ENCODE measurements at places on chromosomes 7 and 10.

DNA sequence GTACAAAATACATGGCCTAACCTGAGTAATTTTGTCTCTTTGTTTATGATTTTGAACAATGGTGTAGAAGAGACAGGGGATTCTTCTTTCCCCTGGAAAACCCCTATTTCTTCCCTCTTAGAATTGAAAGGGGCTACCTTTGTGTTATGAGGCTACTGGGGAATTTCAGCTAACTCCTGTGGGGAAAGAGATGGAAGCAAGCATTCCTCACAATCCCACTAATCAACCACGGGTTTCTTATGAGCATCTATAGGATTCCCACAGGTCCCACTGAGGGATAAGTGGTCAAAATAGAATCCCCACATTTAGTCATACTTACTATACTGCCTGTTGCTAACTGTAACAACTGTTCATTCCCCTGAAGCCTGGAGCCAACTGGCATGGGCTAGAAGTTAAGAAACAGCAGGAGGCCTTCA is 32.2 kb upstream of the ITGB8 start:
- DNase-seq: no peak

DNA sequence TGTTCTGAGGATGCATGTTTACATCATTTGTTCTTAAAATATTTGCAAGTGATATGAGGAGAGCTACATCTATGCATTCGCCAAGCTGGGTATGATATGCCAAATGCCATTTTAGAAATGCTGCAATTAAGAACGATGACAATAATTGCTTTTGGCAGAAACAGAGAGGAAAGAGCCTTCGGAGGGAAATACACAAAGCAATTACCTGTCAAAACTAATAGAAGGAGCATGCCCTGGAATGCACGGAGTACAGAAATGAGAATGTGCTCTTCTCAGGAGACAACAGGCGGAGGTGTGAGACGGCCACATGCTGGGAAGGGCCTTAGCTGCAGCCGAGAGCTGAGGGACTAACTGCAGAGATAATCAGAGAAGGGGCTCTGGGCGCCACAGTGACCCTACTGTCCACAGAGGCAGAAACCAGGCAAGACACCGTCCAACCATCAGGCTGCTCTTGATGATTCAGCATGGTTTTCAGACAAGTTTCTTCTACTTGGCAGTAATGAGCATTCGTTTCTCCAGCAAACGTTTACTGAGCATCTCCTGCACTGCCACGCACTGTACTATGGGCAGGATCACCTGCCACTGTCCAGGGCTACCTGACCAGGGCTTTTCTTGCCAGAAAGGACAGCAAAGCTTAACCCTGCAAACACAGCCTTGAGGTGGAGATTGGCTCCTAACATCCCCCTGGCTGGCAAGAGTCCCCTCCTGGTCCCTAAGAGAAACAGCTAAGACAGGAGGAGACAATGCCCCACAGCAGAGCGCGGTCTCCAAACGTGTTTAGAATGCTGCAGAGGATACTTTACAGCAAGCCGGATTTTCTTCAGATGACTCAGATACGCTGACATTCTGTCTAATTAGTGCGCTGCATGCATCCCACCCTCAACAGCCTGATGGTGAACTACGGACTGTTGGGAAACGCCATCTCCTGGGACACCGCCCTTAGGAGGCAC is 18.1 kb downstream of the VIPR2 start:
- no peak for DNase-seq

DNA sequence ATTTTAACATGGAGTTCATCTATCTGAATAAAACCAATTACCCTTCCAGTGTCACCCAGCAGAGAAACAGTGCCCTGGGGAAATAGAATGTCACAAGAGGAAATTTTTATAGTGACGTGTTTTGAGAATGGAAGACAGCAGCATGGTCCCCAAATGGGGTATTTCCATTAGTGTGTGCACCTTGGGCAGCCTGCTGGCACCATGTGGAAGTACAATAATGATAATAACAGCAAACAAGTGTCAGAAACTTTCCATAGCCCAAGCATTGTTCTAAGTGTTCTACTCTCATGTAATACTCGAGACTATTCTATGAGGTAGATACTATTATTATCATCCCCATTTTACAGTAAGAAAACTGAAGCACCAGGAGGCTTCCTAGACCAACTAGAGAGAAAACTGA is 2.2 kb upstream of the PDE1C start:
- no peak for DNase-seq

DNA sequence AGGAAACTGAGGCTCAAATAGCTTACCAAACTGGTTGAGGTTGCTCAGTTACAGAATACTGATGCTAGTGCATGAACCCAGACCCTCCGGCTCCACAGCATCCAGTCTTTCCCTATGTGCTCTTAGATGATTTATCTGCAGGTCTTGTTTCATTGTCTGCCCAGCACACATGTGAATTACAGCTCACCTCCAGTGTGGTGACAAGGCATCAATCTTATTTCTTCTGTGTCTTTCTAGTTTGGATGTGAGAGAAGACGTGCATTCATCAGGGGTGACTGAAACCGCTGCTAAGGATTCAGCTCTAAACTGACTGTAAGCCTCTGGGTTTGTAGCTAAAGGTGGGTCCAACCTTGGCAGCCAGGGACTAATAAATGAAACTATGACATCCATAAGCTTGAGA is 123.8 kb downstream of the SH2D4B start:
- DNase-seq: no peak

GRCh38 chr7:74033372-74034311 is 5.7 kb downstream of the ELN start:
- DNase-seq: no peak

DNA sequence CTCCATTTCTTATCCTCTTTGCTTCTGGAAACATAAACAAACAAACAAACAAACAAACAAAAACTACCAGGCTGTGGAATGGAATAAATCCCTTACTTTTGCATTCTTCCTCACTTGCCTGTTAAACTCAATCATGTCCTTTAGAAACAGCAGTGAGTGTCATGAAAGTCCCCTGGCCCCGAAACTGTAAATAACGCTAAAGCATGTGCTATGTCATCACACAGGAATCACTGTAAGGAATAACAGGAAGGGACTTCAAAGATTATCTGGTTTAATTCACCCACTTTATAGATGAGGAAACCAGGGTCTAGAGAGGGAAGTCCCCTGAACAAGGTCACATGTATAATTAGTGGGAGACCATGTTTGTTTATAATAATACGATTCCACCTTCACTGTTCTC is 159.4 kb upstream of the MEOX2 start:
- no peak for DNase-seq

- DNase-seq: no peak
Observed at GRCh38 chr10:31669357-31669756, 259.3 kb downstream of the ARHGAP12 start.

DNA sequence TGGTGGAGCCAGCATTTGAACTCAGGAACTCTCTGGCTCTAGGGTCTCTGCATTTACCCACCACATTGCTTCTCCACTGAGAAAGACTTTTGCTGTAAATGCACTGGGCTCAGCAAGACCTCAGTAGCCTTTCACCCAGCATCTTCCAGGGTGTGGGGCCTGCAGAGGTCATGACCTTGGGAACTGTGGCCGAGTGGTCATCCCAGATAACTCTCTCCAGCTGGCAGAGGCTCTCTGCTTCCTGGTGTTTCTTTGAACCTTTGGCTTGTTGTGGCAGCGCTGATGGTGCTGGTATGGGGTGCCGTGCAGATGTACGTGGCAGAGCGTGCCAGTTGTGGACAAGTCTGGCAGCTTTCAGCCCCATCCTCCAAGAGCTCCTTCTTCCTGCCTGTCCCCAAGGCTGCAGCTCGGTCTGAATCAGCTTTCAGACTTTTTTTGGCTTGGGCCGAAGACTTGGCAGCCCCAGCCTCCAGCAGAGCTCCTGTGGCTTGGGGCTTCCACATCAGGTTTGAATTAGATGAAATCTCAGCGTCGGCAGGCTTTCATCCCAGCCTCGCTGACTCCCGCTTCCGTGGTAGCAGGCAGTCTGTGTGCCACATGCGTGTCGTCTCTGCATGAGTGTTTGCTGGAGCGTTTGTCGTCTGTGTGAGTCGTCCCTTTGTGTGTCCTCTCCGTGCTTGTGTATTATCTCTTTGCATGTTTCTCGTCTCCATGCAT is 21.5 kb downstream of the ADAMTS14 start:
- DNase-seq: no peak

DNA sequence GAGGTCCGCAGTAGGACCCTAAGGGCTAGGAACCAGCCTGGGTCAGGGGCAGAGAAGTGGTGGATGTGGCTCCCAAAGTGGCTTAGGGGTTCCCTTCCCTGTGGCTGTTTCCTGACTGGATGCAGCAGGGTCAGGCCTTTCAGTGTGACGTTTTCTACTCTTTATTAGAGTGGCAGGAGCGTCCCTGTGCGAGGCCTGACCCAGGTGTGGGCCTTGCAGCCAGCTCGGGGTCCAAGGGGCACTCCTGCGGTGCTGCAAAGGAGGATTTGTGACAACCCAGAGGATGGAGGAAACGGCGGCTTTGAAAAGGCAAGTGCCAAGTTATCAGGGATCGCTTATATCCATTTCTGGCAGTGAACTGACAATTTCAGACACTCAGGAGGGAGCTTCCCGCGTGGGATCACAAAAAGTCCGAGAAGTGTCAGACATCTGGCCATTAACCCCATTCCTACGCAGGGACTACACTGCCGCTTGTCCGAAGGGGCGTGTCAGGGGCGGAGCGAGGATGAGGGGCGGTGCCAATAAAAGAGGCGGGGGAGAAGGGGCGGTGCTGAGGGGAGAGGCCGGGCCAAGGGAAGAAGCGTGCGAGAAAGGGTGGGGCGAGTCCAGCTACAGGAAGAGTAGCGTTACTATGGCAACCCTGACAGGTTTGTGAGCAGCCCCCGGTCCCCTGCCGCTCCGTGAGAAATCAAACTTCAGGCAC is 98.8 kb upstream of the ZNF722 start:
- DNase-seq: peak; percentile 88

DNA sequence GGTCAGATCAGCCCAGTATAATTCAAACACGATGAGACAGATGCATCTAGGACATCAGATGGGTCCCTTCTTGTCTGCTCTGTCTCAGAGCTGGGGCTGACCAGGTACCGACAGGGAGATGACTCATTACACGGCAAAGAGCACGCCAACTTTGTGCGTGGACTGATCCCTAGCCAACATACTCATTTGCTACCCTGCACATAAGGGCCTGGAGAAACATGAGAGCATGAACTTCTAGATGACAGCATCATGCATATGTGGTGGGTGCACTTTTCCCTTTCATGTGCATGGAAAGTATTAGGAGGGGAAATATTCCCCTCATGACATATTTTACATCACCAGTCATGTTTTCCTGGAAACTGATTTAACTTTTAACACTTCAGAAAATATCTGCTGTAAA is 35.1 kb upstream of the NPVF start:
- DNase-seq: no peak

- no peak for DNase-seq
Observed at GRCh38 chr7:46131916-46132795, 211.1 kb upstream of the IGFBP3 start.

DNA sequence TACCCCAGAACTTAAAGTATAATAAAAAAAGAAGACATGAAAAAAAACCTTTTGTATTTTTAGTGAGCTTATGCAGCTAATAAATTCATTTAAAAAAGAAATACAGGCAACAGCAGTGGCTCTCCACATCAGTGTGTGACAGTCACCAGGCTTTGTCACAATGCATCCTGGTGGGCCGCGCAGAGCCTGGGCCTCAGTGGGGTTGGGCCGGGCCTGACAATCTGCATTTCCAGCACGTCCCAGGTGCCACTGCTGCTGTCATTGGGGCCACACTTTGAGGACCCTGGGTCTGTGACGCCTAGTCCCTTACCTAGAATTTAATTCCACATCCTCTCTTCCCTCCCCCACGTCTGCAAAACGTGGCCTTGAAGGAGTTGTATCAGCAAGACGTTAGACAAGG is 284.5 kb downstream of the ADARB2 start:
- DNase-seq: no peak

- peak; percentile 84 for DNase-seq
Observed at GRCh38 chr10:97676770-97677581, 10.1 kb downstream of the AVPI1 start.

DNA sequence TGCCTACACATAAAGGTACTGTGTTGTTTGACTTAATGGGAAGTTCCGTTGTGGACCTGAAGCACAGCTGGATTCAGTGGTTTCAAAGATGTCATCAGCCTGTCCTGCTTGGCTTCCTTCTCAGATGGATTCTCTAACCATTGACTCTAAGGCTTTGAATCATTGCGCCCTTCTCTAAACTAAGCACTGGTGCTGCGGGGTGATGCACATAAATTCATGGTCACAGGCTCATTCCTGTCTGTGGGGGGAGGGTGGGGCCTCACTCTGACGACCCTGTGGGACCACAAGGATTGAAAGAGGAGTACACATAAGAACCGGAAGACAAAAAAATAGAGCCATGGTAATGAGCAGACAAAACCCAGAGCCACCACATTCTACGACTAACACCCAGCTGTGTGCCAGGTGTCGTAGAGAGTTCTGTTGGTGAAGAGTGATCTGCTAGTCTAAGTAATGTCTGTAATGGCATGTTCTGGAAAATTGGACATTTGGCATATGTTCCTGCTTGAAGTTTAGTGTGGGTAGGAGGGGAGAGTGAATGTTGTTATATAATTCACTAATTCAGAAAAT is 97.3 kb upstream of the YAE1 start:
- no peak for DNase-seq

- no peak for DNase-seq
Observed at GRCh38 chr7:159046300-159046699, 98.4 kb downstream of the VIPR2 start.

DNA sequence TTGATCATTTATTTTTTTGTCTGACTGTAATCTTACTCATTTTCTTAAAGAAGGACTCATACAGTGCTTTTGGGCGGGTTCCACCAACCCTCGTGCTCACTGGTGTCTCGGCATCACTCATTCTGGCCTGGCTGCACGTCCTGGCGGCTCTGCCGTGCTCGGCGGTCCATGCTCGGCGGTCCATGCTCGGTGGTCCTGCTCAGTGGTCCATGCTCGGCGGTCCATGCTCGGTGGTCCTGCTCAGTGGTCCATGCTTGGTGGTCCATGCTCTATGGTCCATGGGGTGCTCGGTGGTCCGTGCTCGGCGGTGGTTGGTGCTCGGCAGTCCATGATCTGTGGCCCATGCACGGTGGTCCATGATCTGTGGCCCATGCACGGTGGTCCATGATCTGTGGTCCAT is 72.5 kb downstream of the WDR37 start:
- DNase-seq: no peak

- DNase-seq: no peak
Observed at GRCh38 chr7:158272509-158273137, 315.0 kb downstream of the PTPRN2 start.

DNA sequence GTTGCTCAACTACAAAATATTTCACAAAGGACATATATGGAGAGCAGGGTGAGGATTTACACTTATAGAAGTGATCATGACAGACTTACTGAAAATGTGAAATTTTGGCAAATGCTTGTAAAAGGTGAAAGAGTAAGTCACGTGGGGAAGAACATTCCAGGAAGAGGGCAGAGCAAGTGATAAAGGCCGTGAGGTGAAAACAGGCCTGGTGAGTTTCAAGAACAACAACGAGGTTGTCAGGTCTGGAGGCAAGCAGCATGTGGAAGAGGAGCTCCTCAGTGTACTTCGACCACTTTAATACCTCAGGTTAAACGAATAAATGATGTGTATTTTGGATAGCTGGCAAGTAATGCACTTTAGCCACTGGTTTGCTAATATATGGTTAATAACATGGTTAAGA is 706.7 kb downstream of the PCDH15 start:
- no peak for DNase-seq

- DNase-seq: no peak
Observed at GRCh38 chr7:44290252-44290620, 35.2 kb downstream of the CAMK2B start.
